ENCODE measurements at places on chromosomes 7 and 10.

DNA sequence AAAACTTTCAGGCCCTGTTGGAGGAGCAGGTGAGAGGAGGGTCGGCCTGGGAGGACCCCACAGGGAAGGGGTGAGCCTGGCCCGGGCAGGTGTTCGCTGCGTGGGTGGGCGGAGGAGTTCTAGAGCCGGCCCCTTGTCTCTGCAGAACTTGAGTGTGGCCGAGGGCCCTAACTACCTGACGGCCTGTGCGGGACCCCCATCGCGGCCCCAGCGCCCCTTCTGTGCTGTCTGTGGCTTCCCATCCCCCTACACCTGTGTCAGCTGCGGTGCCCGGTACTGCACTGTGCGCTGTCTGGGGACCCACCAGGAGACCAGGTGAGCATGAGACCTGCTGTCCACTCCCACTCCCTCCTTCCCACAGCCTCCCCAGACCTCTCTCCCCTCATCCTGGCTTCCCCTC is 5.6 kb downstream of the ZNHIT1 start:
- DNase-seq: no peak

DNA sequence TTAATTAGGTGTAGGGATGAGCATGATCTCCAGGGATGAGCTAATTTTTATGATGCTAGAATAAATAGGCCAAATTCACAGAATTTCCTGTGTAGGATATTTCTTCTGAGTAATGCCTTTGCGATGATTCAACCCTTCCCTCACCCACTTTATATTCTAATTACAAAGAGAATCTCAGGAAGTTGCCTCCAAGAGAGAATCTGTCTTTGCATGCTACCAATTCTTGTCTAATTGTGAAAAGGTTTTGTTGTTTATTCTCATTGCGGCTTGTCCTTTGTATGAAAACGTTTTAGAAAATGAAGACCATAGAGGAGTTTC is 6.3 kb downstream of the C7orf57 start:
- DNase-seq: no peak

DNA sequence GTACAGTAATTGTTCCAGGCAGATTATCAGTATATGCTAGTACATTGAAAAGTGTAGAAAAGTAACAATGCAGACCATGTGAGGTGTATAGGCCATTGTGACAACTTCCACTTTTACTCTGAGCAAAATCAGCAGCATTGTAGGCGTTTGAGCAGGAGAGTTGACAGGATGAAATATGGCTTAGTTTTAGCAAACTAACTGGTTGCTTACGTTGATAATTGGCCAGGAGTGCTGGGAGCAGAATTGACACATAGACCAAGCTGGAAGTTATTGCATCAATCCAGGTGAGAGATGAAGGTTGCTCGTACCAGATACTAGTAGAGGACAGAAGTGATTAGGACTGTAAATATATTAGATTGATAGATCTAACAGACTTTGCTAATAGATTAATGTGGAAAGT is 46.0 kb downstream of the LCOR start:
- DNase-seq: no peak

DNA sequence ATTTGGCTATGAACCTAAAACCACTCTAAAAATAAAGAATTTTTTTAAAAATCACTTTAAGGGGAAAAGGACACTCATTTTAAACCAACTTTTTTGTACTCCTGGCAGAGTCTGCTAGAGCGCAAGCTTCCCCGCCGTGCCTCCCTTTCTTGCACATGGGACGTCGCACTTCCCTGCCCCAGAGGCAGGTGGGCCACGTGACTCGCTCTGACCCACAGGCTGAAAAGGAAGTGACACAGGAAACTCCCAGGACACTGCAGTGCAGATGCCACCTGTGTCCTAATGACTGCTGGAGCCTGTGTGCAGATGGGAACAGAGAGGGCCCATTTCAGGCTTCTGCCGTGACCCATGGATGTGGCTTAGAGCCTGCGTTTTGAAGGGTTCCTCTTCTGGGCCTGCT is 142.1 kb upstream of the LANCL2 start:
- DNase-seq: no peak

DNA sequence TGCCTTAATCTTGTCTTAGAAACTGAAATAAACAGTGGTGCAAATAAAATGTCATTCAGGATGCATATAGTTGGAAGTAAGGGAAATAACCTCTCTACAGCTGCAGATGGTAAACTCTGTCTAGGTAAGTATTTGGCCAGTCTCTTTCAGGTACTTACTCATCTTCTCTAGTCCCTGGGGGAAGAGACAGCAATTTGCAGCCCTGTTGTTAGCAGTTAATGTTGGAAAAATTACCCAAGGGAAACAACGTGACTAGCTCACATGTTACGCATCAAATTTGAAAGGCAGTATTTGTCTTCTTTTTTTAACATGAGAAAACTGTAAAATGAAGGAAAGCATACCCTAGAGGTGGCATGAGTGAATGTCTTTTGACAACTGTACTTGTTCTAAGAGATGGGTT is 3.2 kb upstream of the HUS1 start:
- DNase-seq: no peak

GRCh38 chr7:69603937-69604494 is 5.7 kb downstream of the AUTS2 start:
- no peak for DNase-seq

DNA sequence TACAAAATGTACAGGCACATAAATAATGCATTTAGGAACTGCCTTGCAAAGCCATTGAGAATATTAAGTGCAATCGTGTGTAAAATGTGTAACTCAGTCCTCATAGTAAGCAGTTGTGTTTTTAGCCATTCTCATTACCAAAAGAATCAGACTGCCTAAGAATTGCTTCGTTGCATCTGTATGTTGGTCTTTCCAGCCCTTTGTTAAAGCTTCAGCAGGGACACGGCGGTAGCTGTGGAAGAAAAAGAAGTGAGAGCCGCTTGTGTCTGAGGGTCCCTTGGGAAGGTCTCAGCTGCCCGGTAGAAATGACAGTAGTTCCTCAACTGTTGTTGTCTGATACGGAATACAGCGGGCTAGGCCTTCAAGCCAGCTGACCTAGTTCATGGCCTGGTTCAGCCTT is 22.8 kb upstream of the ACSL5 start:
- no peak for DNase-seq

DNA sequence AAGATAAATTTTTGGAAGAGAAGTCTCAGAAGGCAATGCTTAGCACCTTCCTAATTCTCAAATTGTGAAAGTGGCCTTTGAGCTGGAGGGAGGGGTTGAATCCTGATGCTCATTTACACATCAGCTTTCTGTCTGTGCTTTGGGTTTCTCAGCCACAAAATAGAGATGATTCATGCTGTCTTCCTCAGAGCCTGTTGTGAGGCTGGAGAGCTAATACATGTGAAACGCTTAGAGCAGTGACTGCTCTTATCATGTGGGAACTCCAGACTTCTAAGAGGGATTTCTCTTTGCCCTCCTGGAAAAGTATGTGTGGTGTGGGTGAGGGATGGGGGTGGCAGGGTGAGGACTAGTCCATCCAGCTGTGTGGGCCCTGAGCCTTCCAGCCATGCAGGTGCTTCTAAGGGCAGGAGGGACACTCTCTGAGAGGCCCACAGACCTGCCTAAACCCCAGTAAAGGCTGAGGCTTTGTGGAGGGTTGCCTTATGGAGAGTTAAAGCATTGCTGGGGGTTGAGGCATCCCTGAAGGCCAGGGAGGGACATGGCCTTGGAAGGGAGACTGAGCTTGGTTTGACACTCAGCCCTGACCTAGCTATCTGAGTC is 4.8 kb upstream of the EVX1 start:
- no peak for DNase-seq

DNA sequence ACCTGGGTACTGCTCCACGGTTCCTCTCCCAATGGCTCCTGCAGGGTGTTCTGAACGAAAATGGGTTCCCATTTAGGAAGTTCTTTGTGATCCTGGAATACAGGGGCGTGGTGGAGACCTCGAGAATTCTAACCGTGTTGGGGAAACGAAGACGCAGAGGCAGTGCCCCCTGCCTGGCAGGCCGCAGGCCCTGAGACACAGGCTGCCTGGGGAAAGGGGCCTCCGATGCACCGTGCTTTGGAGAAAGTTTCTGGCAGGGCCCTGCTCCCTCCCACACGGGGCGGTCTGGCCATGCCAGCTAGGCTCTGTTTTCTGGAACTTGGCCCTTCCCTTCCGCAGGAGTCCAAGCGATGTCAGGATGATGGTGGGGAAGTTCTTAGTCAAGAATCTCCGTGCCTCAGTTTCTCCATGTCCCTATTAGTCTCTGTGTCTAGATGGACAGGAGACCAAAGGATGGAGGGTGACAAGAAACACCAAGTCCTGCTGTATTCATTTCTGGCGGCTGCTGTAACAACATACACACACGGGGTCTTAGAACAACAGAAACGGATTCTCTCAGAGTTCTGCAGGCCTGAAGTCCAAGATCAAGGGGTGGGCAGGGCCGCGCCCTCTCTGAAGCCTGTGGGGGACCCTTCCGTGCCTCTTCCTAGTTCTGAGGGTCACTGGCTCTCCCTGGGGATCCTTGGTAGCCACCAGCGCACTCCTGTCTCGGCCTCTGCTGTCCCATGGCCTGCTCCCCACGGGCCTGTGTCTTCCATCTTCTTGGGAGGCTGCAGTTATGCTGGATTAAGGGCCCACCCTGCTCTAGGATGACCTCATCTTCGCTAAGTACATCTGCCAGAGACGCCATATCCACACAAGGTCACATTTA is 27.7 kb downstream of the PRKAG2 start:
- DNase-seq: no peak

DNA sequence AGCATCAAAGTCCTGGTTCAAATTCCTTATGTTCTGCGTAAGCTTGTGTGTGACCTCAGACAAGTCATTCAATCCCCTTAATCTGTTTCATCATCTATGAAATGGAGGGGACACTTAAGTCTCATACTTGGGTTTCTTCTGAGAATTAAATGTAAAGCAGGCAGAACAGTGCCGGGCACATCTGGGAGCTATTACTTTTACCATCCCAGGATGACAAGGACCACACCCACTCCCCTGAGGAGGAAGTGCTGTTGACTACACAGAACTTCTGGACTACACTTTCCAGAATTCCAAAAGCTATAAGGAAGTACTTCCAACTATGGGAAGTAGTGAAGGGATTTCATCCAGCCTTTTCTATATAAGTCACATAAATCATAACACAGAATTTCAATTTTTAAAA is 294.9 kb downstream of the IPMK start:
- no peak for DNase-seq

GRCh38 chr7:1065263-1065584 is 20.9 kb downstream of the GPR146 start:
- DNase-seq: no peak

DNA sequence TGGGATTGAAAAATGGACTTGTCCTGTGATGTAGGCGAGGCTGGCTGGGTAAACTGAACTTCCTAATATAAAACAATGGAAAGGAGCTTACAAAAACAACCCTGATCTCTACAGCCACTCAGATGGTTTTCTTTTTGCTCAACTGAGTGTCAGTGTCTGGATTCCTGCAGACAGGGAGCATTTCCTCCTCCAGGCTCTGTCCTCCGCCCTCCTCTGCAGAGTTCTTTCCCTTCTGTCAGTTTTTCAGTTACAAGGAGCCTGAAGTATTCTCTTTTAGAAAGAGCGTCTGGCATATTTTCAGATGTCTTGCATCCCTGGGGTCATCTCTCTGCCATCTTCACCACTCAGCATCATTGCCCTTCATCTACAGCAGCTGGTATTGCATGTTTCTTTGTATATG is 50.0 kb upstream of the PITRM1 start:
- DNase-seq: no peak

DNA sequence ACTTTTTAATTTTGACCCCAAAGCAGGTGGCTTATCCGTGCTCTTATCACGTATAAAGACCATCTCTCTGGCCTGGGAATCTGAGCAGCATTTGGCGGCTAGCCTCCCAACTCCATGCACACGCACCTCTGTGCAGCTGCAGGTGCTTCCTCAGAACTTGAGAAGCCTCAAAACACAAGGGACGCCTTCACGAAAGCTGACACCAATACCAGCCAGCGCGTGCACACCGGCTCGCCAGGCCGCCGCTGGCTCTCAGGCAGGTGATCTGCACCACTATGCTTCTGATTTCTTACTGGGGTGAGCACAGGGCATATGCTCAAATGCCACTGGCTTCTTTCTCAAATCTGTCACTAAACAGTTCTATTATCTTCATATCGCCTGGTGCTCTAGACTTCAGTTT is 145.0 kb downstream of the PARD3 start:
- DNase-seq: no peak

GRCh38 chr7:81932936-81933335 is 163.1 kb upstream of the HGF start:
- no peak for DNase-seq

DNA sequence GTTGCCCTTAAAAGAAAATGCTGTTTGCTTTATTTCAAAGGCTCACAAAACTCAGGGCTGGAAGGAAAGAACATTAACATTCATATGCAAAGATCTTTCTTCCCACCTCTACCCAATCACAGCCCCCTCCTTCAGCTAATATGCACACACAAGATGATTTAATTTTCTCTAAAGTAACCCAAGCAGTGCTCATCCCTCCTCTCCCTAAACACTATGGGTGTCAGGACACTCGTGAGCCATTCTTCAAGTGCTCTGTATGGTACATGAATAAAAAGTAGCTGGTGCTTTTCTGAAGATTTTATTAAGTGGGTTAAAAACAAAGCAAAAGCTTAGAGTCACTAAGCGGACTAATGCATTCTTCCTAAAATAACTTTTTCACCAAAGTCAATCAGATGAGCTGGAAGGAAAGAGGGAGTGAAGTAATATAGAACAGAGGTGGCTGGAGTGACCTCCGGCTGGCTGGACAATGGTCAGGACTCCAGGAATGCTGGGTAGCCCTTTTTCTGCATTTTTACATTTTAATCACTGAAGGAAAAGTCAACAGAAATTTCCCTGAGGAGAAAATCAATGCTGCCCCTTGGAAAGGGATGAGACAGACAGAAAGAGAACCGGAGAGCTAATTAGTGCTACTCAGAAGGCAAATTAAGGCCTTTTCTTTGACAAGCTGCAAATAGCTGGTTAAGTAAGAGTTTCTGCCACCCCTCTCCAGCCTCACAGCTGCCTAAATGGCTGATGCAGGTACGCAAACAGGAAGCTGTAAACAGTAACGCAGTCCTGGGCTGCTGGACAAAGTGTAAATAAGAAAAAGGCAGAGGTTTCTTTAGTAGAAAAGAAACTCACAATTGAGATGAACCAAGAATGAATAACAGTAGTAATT is 6.6 kb downstream of the DGKI start:
- no peak for DNase-seq

GRCh38 chr10:126387041-126387921 is 996 bp downstream of the ADAM12 start:
- DNase-seq: peak; percentile 16

DNA sequence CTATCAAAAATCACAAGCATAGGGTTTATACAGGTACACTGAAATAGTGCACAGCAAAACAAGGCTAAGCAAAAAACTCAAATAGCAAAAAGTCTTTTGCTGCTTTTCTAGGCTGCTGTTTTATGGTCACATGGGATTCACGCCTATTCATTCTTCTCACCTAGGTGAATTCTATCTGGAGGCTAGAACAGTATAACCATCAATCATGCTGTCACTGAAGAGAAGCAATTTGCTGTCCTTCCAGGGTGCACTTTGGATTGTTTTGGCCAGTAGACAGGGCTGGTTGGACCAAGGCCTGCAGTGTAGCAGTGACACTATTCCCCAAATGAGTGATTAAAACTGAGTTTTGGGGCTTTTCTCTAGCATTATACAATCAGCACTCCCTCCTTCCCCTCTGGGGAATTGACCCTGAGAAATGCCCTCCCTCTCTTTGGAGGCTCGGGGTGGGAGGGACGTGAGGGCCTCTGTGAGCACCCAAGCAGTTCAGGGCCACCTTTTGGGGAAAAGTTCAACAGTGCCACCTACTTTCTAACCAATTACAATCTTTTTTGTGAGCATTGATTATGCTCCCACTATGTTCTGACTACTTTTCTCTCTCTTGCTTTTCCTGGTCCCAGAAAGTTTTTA is 16.2 kb upstream of the SND1 start:
- no peak for DNase-seq

GRCh38 chr7:20229646-20230500 is 12.7 kb upstream of the MACC1 start:
- DNase-seq: no peak

- DNase-seq: peak; percentile 49
These were observed 473 bp downstream of the ADCK2 start for GRCh38 chr7:140673063-140673773.

All from NCI-H774 (cell line).